Choroid plexus epithelial cell (primary cell): ENCODE measurements at places on chromosomes 4 and X.

GRCh38 chr4:26083987-26084386, 170.0 kb downstream of the SMIM20 start:
- DNase-seq = peak; percentile 92

DNA sequence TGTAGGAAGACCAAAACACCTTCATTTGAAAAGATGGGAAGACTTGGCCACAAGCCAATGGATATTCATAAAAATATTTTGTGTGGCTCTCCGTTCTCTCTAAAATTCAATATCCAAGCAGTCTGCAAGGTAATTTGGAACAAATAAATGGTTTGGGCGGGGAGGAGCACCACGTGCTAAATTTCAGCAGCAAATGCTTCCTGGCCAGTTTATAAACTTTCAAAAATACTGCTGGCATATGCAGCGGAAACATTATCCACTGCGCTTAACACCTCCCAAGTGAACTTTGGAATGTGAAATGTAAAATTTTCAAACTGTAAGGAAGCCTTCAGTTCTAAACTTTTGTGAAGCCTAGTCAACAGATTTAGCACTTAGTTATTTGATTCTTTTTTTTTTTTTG, 191.0 kb downstream of the NSUN7 start:
- DNase-seq = no peak

DNA sequence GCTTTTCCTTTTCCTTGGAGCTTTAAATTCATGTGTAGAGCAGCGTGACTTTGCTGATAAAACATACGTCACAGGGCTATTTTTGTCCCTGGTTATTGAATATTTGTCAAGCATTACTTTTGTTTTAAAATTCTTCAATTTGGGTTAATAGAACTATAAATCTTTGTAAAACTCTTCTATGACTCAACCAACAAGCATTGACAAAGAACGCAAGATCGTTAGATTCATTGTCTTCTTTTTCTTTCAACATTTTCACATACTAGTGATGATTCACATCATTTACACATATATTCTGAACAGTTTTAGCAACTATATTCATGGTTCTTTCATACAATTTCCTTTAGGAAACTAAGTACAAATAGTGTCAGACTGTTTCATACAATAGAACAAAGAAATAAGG, 72.0 kb upstream of the GPM6A start:
- no peak for DNase-seq

DNA sequence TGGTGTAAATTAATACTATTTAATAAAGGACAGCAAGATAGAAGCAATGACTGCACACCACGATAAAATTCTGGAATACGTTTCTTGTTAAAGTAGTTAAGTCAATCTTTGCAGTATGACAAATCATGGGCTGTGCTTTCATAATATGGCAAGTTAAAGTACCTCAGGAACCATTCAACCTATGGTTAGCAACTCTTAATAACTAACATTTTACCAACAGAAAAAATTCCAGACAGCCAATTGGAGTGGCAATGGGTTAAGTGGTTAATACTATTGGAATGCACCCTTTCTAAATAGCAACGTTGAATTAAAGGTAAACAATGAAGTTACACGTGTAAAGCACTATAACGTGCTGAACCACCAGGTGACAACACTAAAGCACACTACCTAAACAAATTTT, 72.4 kb upstream of the ZCCHC13 start:
- DNase-seq = no peak

DNA sequence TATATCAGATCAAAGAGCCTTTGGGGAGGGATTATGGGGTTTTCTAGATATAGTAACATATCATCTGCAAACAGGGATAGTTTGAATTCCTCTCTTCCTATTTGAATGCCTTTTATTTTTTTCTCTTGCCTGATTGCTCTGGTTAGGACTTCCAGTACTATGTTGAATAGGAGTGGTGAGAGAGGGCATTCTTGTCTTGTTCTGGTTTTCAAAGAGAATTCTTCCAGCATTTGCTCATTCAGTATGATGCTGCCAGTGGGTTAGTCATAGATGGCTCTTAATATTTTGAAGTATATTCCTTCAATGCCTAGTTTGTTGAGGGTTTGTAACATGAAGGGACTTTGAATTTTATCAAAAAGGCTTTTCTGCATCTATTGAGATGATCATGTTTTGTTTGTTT, 25.6 kb upstream of the ABCB7 start:
- peak; percentile 8 for DNase-seq

DNA sequence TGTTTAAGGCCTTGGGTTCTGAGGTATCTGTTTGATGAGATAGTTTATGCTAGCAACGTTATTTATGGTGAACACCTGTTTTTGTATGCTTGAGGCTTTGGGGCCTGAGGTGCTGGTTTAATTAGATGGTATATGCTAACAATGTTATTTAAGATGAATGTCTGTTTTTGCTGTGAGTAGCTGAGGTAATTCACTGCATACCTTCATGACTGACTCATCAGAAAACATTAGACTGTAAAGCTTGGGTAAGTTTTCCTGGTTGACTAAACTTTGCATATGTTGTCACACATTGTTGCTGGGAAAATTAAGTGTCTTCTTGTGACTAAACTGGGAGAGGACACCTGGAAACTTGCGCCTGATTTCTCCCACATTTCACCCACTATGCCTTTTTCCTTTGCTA, 1026.6 kb downstream of the RAPGEF2 start:
- peak; percentile 40 for DNase-seq

DNA sequence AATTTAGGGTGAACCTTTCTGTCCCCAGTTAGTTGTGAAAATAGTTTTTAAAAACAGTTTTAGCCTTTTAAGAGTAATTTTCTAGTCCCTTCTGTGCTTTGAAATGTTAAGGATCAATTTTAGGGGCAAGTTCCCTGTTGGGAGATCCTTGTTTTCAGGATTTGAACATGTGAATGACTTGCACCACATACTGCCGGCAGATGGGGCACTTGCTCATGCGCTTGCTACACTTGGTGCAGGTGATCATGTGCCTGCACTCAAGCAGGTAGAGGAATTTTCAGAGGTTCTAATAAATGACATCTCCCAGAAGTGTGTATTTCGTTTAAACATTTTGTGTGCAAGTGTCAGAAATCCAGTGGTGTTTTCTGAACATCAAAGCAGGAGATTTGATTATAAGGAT, 195.9 kb downstream of the CHM start:
- peak; percentile 34 for DNase-seq

DNA sequence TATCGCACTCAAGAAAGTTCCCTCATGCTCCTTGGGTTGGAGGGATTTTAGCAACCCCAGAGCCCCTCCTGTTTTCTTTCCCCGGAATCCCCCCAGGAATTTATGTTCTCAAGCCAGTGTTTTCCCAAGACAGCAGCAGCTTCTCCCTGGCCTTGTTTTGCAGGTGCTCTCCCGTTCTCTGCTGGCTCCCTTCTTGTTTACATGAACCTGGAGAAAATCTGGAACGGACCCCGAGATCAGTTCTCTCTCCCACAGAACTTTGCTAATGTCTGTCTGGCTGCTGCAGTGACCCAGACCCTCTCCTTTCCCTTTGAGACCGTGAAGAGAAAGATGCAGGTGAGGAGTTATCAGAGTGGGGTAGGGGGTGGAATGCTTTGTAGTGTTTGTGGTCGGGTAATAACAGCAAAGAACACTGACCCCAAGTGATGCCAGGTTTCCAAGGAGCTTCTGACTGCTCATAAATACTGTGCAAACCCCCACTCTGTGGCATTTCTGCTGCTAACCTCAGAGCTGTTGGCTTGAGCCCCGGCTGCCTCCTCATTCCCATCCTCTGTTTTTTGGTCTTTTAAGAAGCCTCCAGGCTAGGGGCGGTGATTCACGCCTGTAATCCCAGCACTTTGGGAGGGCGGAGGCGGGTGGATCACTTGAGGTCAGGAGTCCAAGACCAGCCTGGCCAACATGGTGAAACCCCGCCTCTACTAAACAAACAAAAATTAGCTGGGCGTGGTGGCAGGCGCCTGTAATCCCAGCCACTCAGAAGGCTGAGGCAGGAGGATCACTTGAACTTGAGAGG, 11.1 kb downstream of the SLC25A43 start:
- DNase-seq = peak; percentile 75

DNA sequence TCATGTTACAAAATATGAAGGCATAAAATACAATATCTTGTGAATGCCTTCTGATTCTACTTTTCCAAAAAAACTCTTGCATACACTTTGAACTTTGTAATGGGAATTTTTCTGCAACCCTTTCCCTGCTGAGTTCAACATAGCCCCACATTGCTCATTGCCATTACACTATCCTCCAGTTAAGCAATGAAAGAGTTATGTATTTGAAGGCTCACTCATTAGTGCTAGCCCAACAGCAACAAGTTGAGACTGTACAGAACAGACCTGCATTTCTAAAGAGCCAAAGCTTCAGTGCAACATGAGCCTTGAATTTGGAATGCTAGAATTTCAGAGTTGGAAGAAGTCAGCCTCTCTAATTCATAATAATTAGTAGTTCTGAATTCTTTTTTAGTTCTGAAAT, 44.4 kb upstream of the STAG2 start:
- DNase-seq = peak; percentile 11

DNA sequence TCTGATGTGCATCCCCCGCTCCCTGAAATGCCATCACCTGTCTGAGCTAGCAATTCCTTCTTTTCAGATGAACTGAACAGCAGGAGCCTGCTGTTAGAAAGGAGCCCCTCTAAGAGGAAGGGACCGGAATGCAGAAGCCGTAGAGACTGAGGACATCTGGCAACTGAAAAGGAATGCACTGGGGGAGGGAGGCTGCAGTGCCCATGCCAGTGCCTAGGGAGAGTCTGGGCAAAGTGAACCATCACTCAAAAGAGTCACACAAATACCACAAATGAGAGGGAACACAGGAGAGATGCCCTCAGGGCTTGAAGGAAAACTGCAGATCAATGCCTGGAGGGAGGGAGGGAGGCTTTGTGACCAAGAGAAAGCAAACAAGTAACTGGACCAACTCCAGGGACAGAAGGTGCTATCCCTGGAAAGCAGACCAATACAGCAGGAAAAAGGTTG, 93.9 kb upstream of the CBR4 start:
- DNase-seq = peak; percentile 31

DNA sequence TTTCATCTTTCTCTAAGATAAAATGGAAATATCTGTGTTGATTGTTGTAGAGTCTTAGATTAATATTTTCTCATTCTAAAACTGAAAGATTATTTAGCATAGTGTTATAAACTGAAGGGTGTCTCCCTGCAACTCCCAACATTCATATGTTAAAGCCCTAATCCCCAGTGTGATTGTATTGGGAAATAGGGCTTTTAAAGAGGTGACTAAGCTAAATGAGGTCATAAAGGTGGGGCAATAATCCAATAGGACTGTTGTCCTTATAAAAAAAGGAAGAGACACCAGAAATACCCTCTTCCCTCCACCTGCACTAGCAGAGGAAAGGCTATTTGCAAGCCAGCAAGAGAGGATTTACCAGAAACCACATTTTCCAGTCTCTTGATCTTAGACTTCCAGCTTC, 1626.4 kb downstream of the C4orf33 start:
- DNase-seq = no peak

DNA sequence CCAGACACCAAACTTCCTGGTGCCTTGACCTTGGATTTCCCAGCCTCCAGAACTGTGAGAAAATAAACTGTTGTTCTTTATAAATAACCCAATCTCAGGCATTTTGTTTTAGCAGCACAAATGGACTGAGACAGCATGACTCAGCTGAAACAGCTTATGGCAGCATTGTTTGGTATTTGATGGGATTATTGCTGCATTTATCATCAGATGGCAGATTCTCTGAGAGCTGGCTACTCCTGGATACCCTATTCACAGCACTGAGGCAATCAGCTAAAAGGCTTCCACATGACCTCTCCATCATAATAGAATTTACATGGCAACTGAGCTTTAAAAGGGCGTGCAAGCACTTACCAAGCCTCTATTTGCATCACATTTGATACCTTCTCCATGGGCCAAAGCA, 623.1 kb upstream of the CPEB2 start:
- DNase-seq = peak; percentile 10

GRCh38 chr4:1551211-1551610, 132.9 kb downstream of the FAM53A start:
- no peak for DNase-seq

DNA sequence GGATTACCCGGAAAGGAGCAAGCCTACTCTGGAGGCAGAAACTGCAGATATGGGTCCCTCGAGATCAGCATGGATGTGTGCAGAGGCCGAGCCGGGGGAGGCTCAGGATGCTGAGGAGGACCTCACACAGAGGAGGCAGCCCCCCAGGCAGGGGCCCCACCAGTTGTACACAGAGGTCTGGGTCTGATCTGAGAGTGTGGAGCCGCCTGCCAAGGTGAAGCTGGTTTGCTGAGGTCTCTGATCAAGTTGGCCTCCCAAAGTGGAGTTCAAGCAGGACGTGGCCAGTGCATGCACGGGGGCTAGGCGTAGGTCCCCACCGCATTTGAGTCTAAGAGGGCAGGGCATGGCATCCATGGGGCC, 35.0 kb downstream of the ACOX3 start:
- no peak for DNase-seq

DNA sequence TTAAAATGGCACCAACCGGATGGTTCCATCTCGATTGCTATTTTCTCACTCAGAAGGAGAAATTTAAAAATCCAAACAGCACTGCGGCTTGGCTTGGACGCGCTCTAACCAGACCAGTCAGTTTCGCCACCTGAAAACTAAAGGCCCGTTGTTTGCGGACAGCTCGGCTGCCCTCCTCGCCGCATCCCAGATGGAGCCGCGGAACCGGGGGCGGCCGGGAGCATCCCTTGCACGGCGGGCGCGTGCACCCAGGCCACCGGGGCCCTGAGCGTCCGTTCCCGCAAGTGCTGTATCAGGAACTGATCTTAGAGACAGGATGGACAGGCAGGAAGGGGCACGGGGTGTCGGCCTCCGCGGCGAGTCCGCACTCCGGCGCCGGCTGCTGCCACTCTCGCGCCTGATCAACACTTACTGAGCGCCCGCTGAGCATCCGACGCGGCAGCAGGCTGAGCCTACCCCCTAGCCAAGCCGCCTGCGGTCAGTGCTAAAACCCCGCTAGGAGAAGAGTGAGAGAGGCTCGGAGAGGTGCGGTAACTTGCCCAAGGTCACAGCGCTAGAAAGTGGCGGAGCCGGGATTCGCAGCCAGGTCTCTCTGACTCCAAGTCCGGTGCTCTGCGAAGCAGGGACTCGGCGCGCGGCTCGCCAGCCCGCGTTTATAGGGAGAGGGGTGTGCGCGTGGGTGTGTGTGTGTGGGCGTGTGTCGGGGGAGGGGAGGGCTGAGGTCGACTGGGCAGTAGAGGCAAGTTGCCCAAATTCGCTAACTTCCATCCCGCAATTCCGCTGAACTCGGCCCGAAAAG, at the start of gene CITED1:
Gene CITED1 (minus strand): TSS at position 629 of the 799 bp plus-strand sequence. CDS start 3,045 bp downstream, outside the sequence.
- DNase-seq = no peak

DNA sequence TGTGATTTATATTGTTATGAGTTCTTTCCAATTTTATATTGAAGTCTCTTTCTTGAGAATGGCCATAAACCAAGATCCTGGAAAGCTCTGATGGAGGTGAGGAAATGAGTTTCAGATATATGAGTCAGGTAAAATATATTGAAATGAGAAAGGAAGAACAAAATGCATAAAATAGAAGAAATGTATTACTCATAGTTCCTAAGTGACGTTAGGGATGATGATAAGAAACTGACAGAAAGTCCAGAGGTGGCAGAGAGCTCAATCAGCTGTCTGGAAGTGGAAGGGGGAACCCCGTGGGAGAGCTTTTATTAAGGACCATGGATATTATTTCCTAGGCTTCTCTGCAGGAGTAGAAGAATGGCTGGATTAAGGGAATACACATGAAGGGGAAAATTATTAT, 24.6 kb downstream of the UGT2B7 start:
- DNase-seq = no peak

- DNase-seq = no peak
These were observed 83.6 kb downstream of the ITIH6 start for GRCh38 chrX:54714424-54714823.
